T-helper 17 cell (primary cell): ENCODE measurements at places on chromosomes 4 and X.

DNA sequence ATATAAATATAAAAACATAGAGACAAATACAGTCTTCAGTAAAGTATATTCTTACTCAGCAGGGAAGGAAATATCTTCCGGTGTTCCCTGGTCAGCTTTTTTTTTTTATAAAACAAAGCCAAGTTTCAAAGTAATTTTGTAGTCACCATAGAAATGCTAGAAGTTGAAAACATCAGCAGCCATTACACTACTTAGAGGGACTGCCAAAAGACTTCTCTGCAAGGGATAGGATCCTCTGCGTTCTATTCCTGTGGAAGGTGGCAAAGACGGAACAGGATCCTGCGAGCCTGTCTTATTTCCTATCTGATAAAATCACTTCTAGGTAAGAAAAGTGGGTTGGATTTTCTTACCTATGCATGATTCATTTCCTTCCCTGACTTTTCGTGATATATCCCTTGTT, 19.4 kb downstream of the CLDN22 start:
- H3K27ac ChIP-seq = no peak overlapping the region
- peaks cover 6% of the 10 kb centered on the region for H3K27me3 ChIP-seq
- no peak overlapping the region for H3K4me3 ChIP-seq
- peaks cover 4% of the 10 kb centered on the region for H3K36me3 ChIP-seq

GRCh38 chrX:56284269-56284668, 52.1 kb downstream of the KLF8 start:
- H3K4me1 ChIP-seq = peaks cover 5% of the 10 kb centered on the region
- no peak overlapping the region for H3K27ac ChIP-seq
- no peaks in the 10 kb centered on the region for H3K36me3 ChIP-seq
- no peaks in the 10 kb centered on the region for H3K27me3 ChIP-seq
- H3K4me3 ChIP-seq = no peak overlapping the region
- no peak for DNase-seq

- H3K27ac ChIP-seq = no peak overlapping the region
- H3K4me1 ChIP-seq = no peaks in the 10 kb centered on the region
- H3K36me3 ChIP-seq = no peaks in the 10 kb centered on the region
- no peak for DNase-seq
- no peak overlapping the region for H3K4me3 ChIP-seq
Observed at GRCh38 chrX:110444996-110445395, 86.3 kb downstream of the RTL9 start.

GRCh38 chr4:77194989-77195388, 38.0 kb downstream of the CCNG2 start:
- DNase-seq = no peak
- no peak overlapping the region for H3K27ac ChIP-seq
- H3K4me3 ChIP-seq = no peak overlapping the region
- H3K4me1 ChIP-seq = peaks cover 9% of the 10 kb centered on the region
- peaks cover 2% of the 10 kb centered on the region for H3K27me3 ChIP-seq
